ENCODE measurements at places on chromosomes 16 and 17.

DNA sequence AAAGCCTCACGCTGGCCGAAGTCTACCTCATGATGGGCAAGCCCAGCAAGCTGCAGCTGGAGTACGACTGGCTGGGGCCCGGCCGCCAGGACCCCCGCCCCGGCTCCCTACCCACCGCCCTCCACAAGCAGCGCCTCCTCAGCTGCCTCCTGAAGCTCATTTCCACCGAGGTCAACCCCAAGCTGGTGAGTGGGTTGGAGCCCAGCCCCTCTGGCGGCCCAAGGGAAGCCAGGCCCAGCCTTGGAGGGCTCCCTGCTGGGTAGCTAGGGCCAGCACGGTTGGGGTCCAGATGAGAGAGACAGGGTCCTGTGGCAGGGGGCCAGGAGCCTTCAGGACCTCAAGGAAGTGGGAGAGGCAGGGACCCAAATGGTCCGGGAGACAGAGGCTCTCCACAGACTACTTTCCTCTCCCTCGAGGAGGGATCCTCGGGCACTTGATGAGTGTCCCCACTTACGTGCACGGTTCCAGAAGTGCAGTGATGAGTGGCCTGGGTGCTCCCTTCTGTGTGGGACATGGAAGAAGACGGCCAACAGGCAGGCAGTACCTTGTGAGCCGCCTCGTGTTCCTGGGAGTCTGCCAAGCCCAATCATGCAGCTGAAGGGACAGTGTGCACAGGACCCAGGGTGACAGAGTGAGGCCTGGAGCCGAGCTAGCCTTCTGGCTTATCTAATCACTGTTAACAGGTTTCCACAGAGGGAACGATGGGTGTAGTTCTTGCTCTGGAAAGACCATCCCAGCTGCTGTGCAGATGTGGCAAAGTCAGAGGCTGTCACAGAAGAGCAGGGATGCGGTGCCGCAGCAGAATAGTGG is 21.1 kb upstream of the JPT2 start:
- no peaks in the 10 kb centered on the region for H3K4me1 ChIP-seq
- DNase-seq: no peak
- H3K27ac ChIP-seq: no peak overlapping the region
- no peak overlapping the region for H3K4me3 ChIP-seq
- peaks cover 4% of the 10 kb centered on the region for H3K36me3 ChIP-seq

DNA sequence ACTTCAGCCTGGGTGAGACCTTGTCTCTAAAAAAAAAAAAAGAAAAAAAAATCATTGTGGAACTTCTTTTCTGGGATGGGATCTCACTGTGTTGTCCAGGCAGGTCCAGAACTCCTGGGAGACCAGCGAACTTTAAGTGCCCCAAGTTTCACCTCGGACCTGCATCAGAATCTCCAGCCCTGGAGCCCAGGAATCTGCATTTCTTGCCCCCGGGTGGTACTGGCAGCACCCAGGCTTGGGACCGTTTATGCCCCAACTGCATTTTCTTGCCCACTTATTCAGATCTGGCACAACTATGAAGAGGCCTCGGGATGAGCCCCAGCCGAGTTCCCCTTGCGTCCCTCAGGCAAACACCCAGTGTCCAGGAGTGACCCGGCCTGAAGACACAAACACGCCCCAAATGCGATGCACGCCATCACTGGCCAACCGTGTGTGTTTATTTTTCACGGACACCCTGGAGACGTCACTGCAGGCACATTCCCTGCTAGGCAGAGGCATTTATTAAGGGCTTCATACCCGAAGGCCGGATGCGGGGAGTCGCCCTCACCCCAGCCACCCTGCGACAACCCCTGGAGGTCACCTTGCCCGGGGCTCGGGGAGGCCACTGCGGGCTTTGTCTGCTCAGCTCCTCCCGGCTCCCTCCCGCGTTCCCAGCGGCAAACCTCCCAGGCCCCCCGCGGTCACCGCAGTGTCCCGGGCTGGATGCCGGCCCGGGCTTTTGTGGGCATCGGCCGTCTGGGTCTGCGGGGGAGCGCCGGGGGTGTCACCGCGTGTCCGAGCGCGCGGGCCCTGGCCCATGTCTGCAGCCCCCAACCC is 684 bp upstream of the SPIRE2 start:
- H3K27ac ChIP-seq: no peak overlapping the region
- H3K4me3 ChIP-seq: peak overlapping the region; percentile 40
- DNase-seq: no peak
- peaks cover 3% of the 10 kb centered on the region for H3K4me1 ChIP-seq

- no peak for DNase-seq
- no peak overlapping the region for H3K4me3 ChIP-seq
- peaks cover 3% of the 10 kb centered on the region for H3K27me3 ChIP-seq
These were observed 46.9 kb downstream of the SOCS1 start for GRCh38 chr16:11208916-11209665.

DNA sequence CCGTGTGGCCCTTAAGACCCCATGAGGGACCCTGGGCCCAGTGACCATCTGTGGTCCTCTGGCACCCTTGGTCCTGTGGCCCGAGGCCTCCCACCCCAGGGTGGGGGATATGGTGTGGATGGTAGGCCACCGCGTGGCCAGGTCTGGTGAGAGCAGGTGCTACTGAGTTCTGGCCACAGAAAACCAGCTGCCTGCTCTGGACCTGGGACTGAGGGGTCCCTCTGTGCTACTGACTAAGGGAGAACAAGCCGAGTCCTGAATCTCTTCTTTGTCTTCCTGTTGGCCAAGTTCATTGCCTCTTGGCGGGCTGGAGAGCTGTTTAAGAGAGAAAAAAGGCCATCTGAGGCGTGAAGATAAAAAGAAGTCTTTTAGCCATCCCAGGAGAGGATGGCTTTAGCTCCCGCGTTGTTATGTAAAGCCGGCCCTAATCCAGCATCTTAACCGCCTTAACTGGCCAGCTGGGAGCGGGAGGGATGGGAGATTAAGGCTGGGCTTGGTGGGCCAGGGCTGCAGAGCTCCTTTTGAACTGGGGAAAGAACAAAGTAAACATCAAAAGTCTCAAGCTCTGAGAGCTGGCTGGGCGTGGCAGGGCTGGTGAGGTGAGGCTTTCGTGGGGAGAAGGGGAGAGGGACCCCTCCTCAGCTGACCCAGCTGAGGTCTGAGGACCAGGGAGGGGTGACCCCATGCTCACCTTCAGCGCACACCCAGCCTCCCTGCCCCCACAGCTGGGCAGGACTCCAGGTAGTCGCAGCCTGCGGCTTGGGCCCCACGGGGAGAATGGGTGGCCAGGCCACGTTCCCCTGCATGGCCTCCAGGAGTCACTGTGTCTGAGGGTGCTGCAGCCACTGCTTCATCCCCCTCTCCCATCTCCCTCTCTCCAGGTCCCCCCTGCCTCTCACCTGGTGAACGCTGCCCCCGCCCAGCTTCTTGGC is 62.4 kb downstream of the NKD1 start:
- H3K4me1 ChIP-seq: peaks cover 1% of the 10 kb centered on the region
- H3K27me3 ChIP-seq: no peaks in the 10 kb centered on the region
- no peak for DNase-seq
- no peaks in the 10 kb centered on the region for H3K36me3 ChIP-seq
- no peak overlapping the region for H3K4me3 ChIP-seq

GRCh38 chr16:83781-84615 is 6.0 kb downstream of the MPG start:
- H3K27me3 ChIP-seq: no peaks in the 10 kb centered on the region
- H3K4me3 ChIP-seq: peak overlapping the region; percentile 1
- peak; percentile 55 for DNase-seq
- peaks cover 19% of the 10 kb centered on the region for H3K36me3 ChIP-seq

All from activated naive CD8-positive, alpha-beta T cell treated with anti-CD3 and anti-CD28 coated beads for 36 hours (primary cell).